Ascending aorta (tissue), 2 donors: ENCODE measurements at places on chromosomes 5 and 9.

DNA sequence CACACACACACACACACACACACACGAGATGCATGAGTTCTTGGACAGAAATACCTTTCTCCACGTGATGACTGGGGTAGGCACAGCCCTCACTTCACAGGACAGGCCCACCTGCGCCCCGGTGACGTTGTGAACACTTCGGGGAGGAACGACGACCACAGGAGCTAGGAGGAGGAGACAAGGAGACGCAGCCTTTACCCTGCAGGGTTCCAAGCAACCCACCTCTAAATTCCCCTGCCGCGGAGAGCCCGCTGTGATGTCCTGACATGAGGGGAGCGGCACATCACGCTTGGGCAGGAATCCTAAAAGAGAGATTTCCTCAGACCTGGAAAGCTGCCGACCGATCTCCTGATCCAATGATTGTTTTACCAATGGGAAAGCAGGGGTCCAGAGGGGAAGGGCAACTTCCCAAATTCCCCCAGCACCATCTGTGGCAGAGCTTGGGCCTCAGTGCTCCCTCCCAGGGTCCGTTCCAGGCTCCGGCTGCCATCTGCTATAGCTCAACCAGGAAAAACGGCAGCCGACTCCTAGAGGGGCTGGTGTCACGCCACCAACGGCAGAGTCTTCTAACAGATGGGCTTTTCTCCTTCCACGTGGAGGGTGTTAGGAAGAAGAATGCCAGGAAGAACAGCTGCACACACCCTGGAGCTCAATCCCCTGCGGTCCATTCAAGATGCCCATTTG is 10.1 kb downstream of the IGFBPL1 start:
- no peak for DNase-seq

GRCh38 chr5:111224561-111225345 is 569 bp downstream of the CAMK4 start:
- DNase-seq: no peak

DNA sequence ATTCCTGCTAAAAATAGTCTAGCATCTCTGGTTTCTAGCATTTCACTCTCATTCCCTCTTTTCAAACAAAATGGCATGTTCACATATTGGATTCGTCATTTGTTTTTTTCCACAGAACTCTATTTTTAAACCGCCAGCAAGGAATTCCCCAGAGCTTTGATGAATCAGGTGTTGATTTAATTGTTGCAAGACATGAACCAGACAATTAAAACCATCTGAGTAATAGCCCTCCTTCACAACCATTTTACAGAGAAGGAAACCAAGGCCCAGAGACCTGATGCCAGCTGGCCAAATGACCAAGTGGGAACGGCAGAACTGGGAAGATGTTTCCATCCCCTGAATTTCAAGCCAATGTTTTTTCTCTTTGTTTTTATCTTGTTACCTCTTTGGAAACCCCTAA is 167.0 kb downstream of the CAAP1 start:
- no peak for DNase-seq

GRCh38 chr9:86304236-86304730 is 21.9 kb upstream of the ISCA1 start:
- no peak for DNase-seq

DNA sequence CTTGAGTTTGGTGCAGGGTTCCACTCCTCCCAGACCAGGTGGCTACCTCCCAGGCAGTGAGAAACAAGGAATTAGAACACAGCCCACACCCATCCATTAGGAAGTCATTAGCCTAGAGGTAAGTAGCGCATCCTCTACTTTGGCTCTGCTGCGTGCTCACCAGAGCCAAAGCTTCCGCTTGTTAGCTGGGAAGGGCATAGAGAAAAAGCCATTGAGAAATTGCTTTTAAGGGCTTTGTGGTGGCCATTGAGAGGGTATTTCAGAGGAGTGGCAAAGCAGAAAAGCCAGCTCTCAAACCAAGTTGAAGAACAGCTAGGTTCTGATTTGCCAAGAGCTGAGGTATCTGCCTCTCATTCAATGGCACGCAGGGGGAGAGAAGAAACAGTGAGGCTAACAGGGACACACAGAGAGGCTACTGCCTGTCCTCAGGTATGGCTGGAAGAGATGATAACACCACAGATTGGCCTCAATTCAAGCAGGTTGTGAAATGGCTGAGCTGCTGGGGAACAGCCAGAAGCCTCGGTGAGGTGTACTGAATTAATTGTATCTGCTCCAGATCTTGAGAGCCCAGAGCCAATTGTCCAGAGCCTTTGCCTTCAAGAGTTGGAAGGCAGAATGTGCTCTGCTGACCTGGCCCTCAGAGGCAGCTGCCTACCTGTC is 119.4 kb downstream of the NTRK2 start:
- no peak for DNase-seq

GRCh38 chr5:102772273-102772672 is 17.2 kb downstream of the PAM start:
- DNase-seq: no peak

GRCh38 chr5:159034083-159034824 is 65.5 kb downstream of the EBF1 start:
- no peak for DNase-seq

DNA sequence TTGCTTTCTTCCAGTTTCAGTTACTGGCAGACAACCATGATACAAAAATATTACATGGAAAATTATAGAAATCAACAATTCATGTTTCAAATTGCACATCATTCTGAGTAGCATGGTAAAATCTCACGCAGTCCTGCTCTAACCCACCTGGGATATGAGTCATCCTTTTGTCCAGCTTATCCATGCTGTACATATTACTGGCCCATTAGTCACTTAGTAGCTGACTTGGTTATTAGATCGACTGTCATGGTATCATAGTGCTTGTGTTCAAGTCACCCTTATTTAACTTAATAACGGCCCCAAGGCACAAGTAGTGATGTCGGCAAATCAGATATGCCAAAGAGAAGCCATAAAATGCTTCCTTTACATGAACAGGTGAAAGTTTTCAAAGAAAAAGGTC is 41.2 kb downstream of the NADK2 start:
- no peak for DNase-seq

DNA sequence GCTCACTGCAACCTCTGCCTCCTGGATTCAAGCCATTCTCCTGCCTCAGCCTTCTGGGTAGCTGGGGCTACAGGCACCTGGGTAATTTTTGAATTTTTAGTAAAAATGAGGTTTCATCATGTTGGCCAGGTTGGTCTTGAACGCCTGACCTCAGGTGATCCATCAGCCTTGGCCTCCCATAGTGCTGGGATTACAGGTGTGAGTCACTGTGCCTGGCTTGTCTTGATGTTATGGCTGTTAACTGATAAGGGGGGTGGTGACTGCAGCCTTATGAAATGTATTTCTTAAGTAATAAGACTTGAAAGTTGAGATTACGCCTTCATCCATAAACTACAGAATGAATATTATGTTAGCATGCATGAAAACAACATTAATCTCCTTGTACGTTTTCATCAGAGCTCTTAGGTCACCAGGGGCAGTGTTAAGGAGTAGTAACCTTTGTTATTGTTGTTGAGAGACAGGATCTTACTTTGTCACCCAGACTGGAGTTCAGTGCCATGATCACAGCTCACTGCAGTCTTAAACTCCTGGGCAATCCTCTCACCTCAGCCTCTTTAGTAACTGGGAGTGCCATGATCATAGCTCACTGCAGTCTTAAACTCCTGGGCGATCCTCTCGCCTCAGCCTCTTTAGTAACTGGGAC is 148.3 kb downstream of the ATP10B start:
- DNase-seq: no peak
